ENCODE measurements at places on chromosomes 13 and 19.

DNA sequence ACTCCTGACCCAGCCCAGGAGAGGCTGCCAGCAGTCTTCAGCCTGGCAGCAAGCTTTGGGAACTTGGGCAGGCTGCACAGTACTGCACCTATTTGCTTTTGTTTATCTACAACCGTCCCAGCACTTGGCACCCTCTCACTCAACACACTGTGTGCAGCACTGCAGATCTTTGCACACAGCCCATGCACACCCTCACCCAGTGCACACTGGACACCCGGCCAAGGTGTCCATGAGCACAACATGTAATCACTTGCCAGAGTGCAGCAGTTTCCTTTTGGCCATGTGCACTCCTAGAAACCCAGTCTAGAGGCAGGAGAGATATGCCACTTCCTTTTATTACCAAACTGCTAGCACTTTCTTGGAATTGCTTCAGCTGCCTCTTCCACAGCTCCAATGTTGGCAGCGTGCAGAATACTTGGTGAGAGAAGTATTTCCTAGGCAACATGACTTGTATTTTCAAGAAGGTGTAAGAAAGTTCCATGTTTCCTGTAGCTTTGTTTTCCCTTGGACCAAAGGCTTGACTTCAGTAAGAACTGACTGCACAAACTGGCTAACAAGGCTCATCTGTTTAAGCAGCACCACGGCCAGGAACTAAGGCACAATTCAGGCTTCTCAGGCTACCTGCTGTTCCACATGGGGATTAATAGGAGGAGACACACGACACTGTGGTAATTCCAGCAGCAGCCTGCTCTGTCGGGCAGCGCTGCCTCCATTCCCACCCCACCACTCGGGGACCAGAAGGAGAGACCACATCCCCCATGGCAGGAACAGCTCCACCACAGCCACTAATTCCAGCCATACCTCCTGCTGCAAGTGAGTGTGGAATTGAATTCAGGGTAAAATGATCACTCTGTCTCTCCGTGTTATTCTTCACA is 15.3 kb downstream of the ATP7B start:
- DNase-seq = no peak

DNA sequence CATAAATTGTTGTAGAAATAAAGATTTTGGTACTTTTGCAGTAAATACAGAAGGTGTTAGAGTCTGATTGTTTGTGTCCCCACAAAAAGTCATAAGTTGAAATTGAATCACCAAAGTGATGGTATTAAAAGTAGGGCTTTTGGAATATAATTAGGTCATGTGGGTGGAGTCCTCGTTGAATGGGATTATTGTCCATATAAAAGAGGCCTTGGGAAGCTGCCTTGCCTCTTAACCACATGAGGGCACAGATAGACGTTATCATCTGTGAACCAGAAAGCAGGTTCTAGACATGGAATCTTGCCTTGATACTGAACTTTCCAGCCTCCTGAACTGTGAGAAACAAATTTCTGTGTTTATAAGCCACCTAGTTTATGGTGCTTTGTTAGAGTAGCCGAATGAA is 186.8 kb downstream of the PRR20E start:
- no peak for DNase-seq

DNA sequence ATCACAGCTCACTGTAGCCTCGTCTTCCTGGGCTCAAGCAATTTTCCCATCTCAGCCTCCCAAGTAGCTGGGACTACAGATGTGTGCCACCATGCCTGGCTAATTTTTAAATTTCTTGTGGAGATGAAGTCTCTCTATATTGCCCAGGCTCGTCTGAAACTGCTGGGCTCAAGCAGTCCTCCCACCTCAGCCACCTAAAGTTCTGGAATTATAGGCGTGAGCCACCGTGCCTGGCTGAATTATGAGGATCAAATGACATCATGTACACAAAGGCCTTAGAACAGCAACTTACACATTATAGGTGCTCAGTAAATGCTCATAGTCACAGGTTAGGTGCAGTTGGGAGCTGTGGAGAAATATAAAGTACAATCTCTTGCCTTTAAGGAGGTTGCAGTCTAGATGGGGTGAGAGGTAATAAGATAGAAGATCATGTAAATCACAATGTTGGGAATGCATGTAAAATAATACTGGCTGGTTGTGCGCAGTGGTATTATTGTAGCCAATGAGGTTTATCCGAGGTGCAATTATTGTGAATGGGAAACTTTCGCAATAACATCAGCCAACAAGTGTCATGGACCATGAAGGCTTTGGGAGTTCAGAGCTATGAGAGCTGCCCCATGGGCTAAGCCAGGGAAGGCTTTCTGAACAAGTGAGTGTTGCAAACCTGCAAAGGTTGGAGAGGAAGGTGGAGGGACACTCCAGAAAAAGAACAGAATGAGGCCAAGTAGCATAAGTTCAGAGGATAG is 29.8 kb upstream of the CXCL17 start:
- no peak for DNase-seq

DNA sequence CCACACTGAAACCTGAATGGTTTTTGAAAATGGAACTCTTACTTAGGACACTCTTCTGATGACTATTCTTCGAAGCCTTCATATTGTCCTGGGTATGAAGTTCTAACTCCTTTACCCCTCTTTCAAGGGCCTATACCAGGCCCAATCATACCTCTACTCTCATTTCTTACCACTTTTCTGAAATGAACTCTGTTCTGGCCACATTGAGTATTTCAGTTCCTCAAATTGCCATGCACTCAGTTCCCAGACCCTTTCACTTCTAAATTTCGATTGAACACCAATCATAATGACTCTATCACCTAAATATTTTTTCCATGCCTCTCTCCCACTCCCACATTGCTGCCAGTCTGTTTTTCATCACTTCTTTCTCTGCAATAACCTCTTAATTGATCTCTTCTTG is 53.7 kb downstream of the LACC1 start:
- DNase-seq = no peak

DNA sequence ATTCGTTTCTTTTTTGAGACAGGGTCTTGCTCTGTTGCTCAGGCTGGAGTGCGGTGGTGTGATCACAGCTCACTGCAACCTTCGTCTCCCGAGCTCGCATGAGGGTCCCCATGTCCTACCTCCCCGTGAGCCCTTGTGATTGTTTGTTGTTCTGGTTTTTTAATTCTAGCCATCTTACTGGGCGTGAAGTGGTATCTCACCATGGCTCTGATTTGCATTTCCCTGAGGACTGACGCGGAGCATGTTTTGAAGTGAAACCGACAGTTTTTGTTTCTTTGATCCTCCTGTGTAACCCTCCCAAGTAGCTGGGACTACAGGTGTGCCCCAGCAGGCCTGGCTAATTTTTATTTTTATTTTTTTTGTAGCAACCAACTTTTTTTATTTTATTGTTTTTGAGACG is 21.7 kb downstream of the GNG7 start:
- DNase-seq = no peak
